ENCODE measurements at places on chromosomes 16 and 17.
A peak's percentile ranks its signal among the peaks of the same experiment; 100 is the strongest.

DNA sequence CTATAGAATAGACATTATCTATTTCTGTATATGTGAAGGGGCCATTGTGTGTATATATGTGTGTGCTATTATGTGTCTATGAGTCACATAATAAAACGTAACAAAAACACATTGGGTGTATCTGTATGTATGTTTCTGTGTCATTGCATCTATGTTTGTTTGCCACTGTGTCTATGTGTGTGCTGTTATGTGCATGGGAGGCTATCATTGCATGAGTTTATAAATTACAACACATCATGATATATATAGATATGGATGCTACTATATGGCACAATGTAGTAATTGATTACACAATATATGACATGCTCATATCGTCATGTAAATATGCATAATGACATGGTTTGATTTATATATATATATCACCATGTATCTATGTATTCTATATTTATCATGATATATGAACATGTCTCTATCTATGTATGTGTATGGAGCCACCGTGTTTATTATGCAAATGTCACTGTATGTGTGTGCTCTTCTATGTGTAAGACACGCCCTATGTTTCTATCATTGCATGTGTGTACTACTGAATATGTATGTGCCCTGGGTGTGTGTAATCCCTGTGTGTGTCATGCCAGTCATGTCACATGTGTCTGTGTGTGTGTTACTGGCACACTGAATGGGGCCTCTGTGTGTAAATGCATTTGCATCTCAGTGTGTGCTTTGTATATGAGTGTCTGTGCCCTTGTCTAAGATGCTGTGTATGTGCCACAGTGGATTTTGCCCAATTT is 1.4 kb upstream of the TSPOAP1 start:
- no peak for DNase-seq

DNA sequence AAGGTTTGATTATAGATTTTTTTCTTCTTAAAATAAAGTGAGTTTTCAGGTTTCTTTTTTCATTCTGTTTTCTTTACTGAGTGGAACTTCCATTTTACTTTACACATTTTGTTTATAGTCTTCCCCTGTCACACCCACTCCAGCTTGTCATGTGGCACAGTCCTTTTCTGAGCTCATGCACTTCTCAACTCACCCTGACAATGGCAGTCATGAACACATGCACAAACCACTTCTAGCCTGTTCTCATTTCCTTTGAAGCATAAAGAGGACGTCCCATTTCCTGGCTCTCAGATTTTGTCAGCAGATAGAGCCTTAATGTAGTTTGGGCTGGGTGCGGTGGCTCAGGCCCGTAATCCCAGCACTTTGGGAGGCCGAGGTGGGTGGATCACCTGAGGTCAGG is 168.0 kb downstream of the AHSP start:
- DNase-seq, result no peak

- DNase-seq, result no peak
Measured at GRCh38 chr16:20939611-20940010, 39.0 kb downstream of the LYRM1 start.

GRCh38 chr17:5446786-5447185 is 7.8 kb upstream of the C1QBP start:
- no peak for DNase-seq

DNA sequence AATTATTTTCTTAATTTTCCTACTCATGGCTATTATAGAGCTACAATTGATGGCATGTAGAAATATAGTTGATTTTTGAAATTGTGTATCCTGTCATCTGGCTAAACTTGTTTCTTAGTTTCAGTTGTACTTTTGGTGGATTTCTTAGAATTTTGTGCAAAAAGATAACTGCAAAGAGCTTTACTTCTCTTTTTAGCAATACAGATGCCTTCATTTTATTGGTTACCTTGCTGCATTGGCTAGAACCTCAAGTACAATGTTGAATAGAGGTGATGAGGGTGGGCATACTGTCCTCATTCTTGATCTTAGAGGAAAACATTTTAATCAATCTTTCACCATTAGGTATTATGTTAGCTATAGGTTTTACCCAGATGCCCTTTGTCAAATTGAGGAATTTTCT is 67.9 kb downstream of the METRNL start:
- DNase-seq, result no peak

DNA sequence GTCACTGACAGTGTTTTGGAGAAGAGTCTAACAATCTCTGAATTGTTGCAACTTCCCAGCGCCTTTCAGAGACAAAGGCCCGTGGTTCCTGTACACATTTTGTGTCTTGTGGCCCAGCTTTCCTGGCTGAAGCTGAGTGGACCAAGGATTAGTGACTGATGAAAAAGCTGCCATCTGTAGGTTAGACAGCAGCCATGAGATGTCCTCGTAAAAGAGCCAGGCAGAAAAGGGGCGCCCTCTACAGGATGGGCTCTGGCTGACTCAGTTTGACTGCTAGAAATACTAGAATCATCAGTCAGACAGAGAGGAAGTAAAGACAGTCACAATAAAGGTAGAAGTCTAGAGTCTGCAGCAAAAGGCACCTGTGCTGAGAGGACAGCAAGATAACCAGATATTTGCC is 26.5 kb upstream of the NF1 start:
- DNase-seq, result no peak

DNA sequence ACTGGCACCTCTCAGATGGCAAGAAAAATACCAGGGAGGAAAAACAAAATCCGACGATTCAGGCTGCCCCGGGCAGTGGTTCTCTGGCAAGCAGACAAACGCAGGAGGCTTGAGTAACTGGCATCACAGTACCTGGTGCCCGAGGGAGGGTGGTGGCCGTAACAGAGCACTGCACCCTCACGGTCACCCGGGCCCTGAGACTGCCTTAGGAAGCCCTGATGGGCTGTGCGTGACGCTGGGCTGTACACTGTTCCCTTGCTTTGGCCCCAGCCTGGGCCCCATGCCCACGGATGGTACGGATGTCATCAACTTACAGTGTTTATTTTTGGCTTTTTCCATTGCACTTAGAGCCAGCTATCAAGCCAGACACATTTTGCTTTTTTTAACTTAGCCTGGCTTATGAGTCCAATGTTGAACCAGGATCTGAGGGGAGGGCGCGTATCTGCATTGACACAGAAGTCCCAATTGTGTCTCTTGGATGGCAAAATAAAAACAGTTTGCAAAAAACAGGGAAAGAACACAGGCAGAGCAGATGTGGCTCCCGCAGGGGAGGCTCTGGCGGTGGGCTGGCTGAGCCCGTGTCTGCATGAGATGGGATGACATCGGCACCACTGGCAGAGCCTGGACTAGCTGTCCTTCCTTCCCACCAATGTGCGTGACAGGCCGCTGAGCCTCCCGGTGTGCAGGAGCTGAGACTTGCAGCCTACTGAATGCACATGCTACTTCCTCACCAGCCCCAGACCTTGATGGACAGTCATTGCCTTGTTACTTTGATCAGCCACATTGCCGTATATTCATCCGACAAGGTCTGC is 287.7 kb downstream of the FOXL1 start:
- DNase-seq, result no peak

DNA sequence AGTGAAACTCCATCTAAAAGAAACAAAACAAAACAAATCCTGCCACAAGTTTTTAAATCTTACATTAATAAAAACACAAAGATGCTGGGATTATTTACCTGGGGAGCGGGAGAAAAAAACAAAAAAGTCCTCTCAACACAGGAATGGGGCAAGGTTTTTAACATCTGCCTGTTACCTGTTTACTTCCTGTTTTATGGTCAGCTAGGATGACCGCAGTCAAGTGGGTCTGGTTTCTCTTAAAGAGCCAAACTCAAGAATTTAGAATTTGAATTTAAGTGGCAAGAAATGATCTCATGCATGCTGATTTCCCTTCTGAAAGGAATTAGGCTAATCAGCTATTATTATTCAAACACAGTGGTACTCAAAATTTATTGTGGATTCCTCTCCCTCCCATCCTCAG is 39.7 kb upstream of the TBC1D3K start:
- no peak for DNase-seq

DNA sequence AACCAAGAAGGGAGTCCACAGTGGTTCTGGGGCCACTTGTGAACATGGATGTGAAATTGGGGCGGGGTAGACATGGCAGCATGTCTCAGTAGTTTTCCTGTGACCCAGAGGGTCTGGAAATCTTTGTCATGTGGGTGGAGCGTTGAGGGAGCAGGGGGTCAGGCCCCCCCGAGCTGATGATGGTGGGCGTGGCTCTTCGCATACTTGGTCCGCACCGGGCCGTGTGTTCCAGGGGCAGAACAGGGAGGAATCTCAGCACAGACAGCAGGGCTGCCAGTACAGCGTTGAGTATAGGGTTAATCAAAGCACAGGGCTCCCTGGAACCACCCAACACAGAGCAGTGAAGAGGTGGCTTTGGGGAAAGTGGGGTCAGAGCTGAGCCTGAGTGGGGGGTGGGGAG is 267.5 kb downstream of the SEC14L1 start:
- no peak for DNase-seq

- DNase-seq, result no peak
Measured at GRCh38 chr17:70123193-70123592, 46.1 kb upstream of the KCNJ2 start.

DNA sequence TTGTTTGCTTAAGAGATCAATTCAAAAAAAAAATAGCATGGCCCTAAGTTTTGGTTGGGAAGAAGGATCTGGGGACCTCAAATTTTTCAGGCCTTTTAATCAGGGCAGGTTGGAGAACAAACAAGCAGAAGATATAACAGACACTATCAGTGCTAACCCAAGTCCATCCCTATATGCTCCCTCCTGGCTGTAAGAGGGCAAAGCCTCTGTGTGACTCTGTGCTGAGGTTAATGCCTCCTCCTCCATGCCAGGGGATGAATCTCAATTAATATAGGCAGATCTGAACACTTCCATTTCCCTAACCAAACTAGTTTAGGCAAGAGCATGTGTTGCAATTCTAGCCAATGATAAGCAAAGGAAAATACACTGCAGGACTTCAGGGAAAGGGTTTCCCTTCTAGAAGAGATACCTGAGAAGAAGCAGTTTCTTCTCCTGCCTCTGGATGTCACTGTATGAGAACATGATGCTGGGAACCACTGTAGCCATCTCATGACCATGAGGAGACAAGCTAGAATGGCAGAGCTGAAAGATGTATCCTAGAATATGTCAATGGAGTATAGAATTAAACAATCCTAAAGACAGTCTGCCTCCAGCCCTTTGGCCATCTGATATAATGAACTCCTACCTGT is 76.0 kb downstream of the CHD9NB start:
- DNase-seq, result no peak

- DNase-seq, result no peak
Measured at GRCh38 chr17:39092692-39093230, 58.7 kb downstream of the PLXDC1 start.

DNA sequence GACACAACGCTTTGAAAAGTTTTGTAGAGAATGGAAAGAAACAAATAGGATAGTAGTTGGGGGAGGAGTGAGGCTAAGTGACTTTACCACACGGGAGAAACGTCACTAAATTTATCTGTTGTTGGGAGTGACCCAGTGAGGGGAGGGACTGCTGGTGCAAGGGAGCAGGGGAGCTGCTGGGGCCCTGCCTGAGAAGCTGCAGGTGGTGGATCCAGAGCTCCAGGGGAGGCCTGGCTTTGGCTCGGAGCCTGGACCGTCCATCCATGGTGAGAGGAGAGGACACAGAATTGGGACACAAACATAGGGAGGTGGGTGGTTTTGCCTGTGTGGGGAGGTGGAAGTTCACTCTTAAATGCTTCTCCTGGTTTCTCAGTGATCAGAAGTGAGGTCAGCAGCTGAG is 107.6 kb downstream of the GOSR1 start:
- DNase-seq, result no peak

DNA sequence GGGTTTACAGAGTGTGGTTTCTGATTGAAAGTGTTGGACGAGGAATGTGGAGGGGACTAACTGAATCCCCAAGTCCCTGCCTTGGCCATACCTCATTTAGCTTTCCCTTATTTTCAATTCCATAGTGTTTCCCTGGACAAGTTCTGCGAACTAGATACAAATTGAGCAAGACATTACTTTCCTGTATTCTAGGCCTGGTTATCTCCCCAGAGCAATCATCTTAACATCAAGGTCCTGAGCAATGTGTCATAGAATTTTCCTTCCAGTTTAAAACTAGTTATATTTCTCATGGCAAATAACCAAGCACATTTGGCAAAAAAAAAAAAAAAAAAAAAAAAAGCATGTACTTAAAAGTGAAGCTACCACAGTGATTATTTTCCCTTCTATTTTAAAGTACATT is 330.1 kb downstream of the CDH11 start:
- DNase-seq, result no peak

GRCh38 chr17:30248786-30249185 is 13.3 kb upstream of the SLC6A4 start:
- DNase-seq, result no peak

- no peak for DNase-seq
Measured at GRCh38 chr17:42922294-42922693, 21.7 kb downstream of the G6PC1 start.

GRCh38 chr17:78971756-78972506 is 7.8 kb downstream of the LGALS3BP start:
- no peak for DNase-seq

DNA sequence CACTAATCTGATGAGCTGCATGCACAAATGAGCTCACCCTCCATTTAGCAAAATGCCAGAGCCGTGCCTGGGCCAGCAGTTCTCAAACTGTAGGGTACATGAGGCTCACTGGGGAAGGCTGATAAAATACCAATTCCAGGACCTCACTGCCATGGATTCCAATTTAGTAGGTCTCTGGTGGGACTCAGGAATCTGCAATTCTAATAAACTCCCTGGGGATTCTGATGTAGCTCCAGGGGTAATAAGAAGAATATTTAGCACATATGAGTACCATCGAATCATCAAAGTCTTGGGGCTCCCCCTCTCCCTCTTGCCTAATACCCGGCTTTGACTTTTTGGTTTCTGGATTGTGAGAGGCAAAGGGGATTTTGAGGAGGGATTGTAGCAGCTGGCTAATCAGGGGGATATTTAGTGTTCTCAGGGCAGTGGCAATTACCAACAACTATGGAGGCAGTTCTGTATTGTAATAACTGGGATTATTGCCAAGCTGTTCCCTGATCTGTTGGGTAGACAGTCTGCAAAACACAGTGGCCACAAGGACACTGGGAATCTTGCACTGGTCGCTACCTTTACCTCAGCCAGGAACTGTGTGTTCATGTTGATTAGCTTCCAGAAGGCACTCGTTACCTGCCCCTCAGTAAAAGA is 140.4 kb downstream of the SHISA9 start:
- DNase-seq, result no peak

- peak; percentile 47 for DNase-seq
Measured at GRCh38 chr16:1458977-1459341, 14.6 kb upstream of the CCDC154 start.

DNA sequence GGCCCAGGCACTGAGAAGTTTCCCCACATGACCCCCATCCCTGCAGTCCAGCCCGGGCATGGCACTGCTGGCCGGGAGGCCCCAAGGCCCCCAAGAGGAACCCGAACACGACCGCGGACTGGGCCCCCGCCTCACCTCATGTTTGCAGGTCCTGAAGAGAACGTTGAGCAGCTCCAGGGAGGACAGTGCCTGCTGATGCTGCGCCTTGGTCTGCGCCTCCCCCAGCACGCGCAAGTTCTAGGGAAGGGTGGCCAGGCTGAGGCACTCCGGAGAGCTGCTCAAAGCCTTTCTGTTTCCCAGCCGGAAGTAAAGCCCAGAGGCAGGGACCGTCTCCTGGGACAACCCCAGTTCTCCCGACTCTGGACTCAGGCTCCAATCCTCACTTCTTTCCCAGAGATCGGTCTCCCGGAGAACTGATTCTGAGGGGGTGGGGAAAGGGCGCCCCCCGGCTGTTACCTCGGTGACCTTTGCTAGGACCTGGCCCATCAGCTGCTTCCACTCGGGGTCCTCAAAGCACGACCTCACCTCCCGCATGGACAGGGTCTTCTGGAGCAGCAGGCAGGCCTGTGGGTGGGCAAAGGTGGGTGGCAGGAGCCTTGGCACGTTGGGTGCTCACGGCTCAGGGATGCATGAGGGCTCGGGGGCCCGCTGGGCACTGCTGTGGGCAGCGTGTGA is 13.7 kb downstream of the MYBBP1A start:
- DNase-seq, result no peak

Measured in RWPE2 (cell line).